Activated CD4-positive, CD25-positive, alpha-beta regulatory T cell treated with anti-CD3 and anti-CD28 coated beads, Interleukin-2, amount 50 U/mL, for 24 hours (primary cell): ENCODE measurements at places on chromosomes 1 and 21.

GRCh38 chr1:150955280-150955679 is 19.4 kb downstream of the CERS2 start:
- no peak for ATAC-seq

DNA sequence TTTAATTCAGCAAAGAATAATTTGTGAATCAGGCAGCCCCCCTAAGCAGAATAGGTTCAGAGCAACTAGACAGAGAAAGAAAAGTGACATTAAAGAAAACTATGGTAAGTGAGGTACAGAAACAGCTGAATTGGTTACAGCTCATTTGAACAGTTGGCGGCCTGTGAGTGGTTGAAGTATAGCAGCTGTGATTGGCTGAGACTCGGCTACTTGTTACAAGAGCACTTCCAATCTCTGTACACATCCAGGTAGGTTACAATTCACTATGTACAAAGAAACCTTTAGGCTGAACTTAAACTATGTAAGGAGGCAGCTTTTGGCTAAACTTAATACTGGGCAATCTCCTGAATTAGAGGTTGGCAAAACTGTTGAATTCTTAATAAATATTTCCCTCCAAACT is 171.1 kb upstream of the LHX8 start:
- ATAC-seq, result no peak

- ATAC-seq, result no peak
Observed at GRCh38 chr21:15297824-15298223, 233.0 kb upstream of the NRIP1 start.

GRCh38 chr1:116820369-116820768 is 66.1 kb downstream of the CD2 start:
- ATAC-seq, result no peak

- no peak for ATAC-seq
Observed at GRCh38 chr1:241714321-241715218, 62.5 kb downstream of the WDR64 start.

- peak; percentile 44 for ATAC-seq
Observed at GRCh38 chr21:25638660-25639550, at the start of gene JAM2. TSS of gene JAM2 (plus strand) at chr21:25639258. CDS start at chr21:25639822, 564 bp downstream.

- ATAC-seq, result no peak
Observed at GRCh38 chr1:189958756-189959155, 518.9 kb downstream of the BRINP3 start.

DNA sequence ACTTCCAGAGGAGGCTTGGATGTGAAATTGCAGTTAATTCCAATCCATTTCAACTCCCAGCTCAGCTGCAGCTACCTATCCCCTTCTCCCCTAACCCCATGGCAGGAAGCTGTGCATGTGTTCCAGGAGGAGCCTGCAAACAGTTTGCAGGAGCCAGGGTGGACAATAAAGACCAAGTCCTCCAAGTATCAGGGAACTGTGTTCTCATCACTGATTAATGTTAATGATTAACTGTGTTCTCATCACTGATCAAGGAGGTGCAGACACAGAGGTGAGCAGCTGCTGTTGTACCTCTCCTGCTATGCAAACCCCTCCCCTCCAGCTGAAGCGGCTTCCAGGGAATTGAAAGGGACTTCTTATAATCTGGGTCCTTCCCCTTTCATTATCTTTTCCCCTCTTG is 19.2 kb downstream of the CLDN19 start:
- no peak for ATAC-seq

- no peak for ATAC-seq
Observed at GRCh38 chr1:170133766-170134495, 11.8 kb upstream of the NTMT2 start.

DNA sequence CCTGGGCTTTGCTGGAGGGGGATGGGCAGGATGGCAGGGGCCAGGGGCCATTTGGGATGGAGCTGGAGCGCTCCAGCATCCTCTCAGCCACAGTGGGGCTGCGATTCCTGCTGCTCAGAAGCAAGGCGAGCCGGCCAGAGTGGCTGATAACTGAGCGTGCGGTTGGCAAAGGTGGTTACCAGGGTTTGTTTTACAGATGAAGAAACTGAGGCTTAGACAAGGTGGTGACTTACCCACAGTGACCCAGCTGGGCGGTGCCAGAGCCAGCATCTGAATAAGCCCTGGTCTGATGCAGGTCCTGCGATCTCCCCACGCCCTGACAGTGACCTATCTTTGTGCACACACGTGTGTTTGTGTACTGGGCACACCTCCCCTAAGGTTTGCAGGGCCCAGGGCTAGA is 5.9 kb upstream of the PRXL2B start:
- no peak for ATAC-seq

- ATAC-seq, result no peak
Observed at GRCh38 chr1:192603218-192603787, 27.7 kb downstream of the RGS1 start.

DNA sequence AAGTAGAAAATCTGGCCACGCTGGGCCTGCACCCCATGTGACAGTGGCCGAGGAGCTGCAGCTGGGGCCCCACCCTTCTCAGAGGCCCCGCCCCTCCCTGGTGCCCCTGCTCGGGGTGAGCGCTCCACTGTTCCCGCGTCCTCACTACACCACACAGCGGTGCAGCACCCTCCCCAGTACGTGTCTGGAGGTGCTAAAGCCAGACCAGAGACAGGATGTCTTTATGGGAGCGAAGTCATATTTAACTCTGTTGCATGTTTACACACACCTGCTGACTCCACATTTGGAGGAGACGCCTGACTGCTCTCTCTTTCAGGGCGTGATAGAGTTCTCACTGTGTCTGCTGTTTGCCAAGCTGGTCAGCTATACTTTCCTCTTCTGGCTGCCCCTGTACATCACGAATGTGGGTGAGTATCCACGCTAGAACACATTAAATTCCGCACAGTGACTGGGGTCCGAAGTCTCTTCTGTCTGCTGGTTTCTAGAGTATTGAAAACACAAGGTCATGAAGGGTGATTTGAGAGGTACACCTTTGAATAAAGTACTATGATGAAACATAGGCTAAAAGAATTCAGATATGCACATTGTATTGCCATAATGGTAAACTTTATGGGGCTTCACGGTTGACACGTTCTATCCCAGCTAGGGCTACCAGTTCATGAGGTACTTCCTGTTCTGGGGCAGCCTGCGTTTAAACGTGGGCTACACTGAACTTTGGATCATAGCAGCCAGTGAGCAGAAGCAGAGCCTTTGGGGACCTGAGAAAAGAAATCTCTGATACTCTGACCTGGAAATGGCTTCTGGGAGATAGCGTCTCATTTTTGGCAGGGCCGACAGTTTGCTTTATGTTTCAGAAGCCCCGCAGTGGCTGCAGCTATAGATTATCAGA is 48.4 kb downstream of the SLC37A1 start:
- no peak for ATAC-seq

GRCh38 chr1:167789501-167789900 is 67.7 kb downstream of the MPZL1 start:
- ATAC-seq, result no peak

- ATAC-seq, result no peak
Observed at GRCh38 chr1:11746795-11747487, 11.0 kb downstream of the AGTRAP start.

GRCh38 chr1:207755846-207756693 is 4.2 kb downstream of the CD46 start:
- ATAC-seq, result no peak

GRCh38 chr1:8162168-8162567 is 136.1 kb upstream of the ERRFI1 start:
- no peak for ATAC-seq

DNA sequence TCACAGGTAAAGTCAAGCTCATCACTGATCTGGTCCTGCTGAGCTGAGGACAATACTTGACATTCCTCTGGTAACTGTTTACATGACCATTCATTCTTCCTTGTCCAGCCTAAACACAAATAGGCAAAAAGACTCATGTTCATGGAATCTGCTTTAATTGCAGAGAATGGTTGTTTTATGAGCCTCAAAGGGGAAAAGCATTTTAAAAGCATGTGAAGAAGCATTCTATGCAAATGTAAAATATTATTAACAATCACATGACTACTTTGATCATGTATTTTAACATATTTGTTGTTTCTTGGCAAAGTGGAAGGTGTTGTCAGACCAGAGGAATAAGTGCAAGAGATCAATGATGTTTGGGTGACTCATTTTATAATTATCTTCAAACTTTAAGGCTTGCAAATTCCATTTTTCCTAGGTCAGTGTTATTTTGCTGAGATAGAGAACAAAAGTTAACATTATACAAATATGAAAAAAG is 133.7 kb downstream of the RUNX1 start:
- ATAC-seq, result no peak

- ATAC-seq, result peak; percentile 70
Observed at GRCh38 chr21:42423197-42423675, 19.5 kb downstream of the UBASH3A start.

DNA sequence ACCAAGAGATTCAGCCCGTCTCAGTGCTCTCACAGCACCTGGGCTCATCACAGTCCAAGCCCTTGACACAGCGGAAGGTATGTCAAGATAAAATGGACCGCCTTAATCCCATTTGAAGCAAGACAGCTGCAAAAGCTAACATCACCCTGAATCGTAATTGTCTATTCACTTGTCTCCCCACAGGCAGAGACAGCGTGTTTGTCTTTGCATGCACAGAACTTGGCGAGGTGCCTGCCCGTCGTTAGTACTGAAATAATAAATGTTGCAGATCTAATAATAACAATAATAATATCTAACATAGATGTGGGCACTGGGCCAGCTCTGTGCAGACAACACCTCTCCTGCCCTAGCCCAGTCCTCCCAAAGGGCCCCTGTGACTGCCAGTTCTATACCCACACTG is 271.7 kb downstream of the NPHP4 start:
- no peak for ATAC-seq

GRCh38 chr1:106926803-106927582 is 129.5 kb upstream of the PRMT6 start:
- ATAC-seq, result no peak

DNA sequence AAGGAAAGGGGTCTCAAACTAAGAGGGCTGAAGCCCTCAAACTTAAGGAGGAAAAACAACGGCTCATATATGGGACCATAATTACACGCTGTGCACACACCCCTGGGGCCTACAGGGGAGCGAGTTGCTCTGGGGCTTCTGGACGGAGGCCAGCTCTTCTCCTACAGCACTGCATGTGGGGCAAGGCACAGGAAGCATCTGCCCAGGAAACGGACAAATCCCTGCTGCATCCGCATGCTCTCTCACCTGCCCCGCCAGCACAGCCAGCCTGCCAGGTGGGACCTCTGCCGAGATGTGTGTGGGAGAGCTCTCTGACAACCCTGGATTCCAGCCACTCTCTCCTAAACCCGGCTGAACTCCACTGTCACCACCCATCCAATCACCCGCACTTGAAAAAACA is 54.1 kb downstream of the MRPL37 start:
- no peak for ATAC-seq

DNA sequence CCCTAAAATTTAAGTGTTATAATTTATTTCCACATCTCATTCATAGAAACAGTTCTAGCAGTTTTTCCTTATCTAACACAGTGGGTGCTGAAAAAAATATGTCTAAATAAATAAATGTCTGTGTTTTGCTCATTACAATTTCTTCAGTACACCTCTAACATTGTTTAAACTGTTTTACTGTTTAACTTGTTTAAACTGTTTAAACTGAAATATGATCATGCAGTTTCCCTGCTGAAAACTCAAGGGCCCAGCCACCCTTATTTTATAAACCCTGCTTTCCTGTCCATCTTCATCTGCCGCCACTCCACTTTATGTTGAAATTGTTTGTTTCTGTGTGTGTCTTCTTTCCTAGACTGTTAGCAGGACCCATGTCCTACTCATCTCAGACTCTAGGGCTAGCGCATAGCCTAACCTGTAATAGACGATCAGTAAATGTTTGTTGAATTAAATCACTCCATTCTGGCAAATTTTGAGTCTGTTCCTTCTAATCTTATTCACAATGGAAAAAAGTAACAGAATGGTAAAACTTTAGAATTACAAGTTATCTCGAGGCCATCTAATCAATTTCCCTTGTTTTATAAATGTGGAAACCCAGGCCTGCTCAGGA is 9.4 kb upstream of the PIK3C2B start:
- ATAC-seq, result no peak

DNA sequence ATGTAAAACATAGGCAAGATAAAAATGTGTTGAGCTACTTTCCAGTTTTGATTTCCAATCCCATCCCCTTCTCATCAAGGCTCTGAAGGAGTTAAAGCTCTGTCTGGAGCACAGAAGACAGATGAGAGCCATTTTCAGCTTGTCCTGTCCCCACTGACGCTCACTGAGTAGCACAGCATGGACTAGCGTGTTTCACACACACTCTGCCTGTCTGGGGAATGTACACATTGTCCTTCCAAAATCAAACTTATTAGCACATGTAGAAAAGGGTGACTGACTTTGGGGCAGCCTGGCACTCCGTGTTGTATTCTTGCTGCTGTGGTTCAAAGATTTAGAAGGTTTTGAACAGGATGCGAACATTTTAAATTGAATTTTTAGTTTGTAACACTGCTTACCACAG is 139.2 kb downstream of the NEK7 start:
- ATAC-seq, result no peak

DNA sequence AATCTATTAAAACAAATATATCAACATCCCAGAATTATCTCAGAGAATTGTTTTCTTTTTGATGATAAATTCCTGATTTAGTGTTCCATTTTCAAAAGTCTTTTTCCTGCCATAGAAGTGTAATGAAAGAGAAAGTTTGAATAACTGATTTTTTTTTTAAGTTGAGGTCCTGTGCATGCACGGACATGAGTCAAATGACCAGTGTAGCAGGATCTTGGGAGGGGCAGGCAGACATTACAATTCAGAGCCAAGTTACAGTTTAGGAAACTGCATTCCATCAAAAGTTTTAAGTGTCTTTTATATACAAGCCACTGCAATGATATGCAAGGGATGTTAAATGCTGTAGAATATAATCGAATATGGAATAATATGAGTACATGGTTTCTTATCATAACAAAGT is 227.5 kb downstream of the HMCN1 start:
- ATAC-seq, result no peak

- ATAC-seq, result no peak
Observed at GRCh38 chr1:222975472-222976122, 160.8 kb downstream of the DISP1 start.

- ATAC-seq, result peak; percentile 72
Observed at GRCh38 chr1:44036409-44037139, 5.3 kb upstream of the SLC6A9 start.

GRCh38 chr1:58785442-58786058 is 1.7 kb upstream of the JUN start:
- ATAC-seq, result no peak

DNA sequence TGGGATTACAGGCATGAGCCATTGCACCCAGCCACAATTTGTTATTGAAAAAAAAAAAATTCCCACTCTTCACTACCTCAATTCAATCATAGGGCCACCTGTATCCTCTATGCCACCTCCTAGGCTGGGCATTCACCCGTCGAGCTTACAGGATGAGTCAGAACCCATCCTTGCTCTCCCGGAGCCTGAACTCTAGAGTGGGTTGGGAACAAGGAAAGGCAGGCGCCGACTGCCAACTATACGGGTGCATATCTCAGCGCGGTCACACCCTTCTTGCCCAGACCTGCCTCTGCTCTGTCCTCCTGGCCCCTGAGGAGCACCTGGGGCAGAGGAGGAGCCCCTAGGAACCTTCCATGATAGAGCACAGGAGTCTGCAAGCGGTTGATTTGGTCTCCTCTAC is 21.4 kb upstream of the LBR start:
- no peak for ATAC-seq

DNA sequence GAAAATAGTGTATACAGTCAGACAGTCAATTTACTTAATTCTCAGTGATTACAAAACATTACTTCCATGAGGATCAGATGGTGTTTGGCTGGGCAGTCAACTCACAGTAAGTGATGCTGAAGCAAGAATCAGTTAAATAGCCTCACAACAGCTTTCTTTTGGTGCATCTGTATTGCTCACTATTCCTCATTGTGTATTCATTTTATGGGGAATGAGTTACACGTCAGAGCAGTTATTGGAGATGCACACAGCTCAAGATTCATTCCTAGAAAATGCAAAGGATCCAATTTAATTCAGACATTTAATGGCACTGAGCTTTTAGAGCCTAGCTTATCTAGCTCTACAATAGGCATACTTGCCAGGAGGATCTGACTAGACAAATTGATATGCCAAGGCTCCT is 150.6 kb downstream of the HS2ST1 start:
- ATAC-seq, result no peak
